ENCODE measurements at places on chromosomes 1 and 21.

DNA sequence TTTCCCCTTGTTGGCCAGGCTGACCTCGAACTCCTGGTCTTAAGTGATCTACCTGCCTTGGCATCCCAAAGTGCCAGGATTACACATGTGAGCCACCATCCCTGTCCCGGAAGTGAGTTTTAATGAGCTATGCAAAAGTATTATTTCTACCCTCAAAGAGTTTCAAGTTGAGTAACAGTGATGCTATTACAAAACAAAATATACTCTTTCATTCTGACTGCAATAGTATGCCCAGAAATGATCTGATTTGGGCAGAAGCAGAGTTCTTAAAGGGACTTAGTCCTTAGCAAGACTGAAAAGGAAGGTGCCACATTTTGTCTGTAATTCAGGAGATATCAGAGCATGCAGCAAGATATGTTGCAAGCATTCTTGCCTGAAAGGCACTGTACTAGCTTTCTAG is 375.4 kb downstream of the NUF2 start:
- DNase-seq: no peak

GRCh38 chr1:1419813-1420653 is 1.0 kb downstream of the ANKRD65 start:
- peak; percentile 34 for DNase-seq

- DNase-seq: no peak
Measured at GRCh38 chr1:235134171-235134570, 5.5 kb upstream of the TOMM20 start.

GRCh38 chr1:85448358-85448757 is 16.6 kb downstream of the DDAH1 start:
- no peak for DNase-seq

DNA sequence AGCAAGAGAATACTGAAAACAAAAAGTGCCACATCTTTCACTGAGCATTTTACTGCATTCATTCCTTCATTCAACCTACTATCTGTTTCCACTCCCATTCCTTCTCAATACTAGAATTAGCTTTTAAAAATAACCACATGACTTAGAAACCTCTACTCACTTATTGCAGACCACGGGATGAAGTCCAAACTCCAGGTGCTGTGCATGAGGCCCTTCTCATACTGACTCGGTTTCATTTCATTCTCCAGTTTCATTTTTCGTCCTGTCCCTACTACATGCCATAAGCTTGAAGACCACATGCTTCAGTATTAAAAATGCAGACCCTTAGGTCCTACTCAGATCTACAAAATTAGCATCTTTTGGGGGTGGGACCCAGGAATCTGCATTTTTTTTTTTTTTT is 2.3 kb upstream of the BACH1 start:
- DNase-seq: no peak

DNA sequence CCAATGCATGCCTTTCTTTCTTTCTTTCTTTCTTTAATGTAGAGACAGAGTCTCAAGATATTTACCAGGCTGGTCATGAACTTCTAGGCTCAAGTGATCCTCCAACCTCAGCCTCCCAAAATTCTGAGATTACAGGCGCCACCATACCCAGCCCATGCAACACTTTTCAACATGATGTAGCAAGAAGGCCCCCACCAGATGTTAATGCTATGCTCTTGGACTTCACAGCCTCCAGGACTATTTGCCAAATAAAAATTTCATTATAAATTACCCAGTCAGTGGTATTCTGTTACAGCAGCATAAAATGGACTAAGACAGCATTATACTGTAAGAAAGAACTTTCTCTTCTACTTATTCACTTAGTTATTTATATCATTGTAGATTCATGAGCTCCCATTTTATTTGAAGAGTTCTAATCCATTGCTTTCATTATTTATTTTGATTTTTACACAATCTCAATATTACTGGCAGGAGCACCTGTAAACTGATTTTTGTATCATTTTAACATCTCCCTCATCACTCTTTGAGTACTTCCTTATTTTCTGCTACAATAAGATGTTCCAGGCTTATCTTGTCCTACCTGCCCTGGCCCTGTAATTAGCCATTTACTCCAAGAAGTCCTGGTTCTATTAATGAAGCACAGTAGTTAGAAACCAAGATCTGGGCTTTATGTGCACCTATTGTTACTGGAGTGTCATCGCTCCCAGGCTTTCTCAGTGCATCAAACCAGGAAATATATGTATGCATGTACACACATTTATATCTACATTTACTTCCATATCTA is 4.8 kb upstream of the RCSD1 start:
- no peak for DNase-seq

DNA sequence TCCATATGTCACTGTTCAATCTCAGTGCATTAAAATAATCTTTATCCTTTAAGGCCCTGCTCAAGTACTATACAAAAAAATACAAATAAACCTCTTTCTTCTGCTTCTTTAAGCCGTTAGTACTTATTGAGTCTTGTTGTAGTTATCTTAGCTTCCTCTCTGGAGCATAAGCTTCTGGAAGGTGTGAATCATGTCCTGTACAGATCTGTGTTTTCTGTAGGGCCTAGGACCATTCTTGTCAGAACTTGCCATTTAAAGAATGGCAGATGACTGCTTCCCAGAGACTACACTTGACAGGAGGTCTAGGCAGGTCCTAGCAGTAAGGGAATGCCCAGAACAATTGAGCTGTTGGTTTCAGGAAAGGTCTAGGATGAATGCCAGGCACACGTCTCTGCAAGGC is 12.9 kb downstream of the NEK7 start:
- DNase-seq: no peak

GRCh38 chr1:182169203-182169602 is 107.7 kb upstream of the ZNF648 start:
- DNase-seq: no peak

GRCh38 chr1:52651904-52652303 is 18.9 kb downstream of the SHISAL2A start:
- DNase-seq: no peak

- DNase-seq: no peak
Measured at GRCh38 chr1:23111600-23112535, 56.8 kb downstream of the LUZP1 start.
